ENCODE measurements at places on chromosomes 2 and 18.

- DNase-seq: no peak
These were observed 22.1 kb upstream of the EVA1A start for GRCh38 chr2:75582840-75583239.

DNA sequence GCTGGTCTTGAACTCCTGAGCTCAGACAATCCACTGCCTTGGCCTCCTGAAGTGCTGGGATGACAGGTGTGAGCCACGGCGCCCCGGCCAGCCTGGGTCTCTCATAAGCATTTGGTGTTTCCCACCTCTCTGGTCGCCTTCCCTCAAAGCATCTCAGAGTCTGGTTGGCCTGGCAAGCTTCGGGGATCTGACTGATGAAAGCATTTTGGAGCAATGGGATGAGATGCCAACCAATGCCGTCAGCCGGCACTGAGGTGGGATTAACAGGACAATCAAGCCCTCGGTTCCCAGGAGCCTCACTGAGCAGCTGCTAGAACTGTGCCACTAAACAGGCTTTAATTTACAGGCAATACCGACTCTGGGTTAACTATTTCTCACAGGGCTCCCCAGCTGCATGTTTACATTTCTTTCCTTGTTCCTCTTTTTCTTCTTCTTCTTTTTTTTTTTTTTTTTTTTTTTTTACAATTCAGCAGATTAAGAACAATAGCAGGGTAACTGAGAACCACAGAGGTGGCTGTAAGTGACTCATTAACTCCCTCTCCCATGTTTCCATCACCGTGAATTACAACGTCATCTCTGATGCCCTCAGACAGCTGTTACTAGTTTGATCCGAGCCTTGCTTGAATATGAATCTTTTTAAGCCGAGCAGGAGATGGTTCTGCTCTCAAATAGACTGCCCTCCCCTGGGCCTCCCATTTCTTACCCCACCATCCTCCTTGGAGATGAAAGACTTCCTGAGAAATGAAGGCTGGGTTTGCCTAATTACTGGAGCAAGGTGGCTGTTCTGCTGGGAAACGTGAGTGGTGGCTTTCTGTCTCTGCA, 37.9 kb downstream of the ODC1 start:
- DNase-seq: no peak

GRCh38 chr2:66110086-66110485, 324.8 kb upstream of the MEIS1 start:
- DNase-seq: no peak

GRCh38 chr2:72991439-72991725, 74.1 kb downstream of the EMX1 start:
- DNase-seq: no peak

DNA sequence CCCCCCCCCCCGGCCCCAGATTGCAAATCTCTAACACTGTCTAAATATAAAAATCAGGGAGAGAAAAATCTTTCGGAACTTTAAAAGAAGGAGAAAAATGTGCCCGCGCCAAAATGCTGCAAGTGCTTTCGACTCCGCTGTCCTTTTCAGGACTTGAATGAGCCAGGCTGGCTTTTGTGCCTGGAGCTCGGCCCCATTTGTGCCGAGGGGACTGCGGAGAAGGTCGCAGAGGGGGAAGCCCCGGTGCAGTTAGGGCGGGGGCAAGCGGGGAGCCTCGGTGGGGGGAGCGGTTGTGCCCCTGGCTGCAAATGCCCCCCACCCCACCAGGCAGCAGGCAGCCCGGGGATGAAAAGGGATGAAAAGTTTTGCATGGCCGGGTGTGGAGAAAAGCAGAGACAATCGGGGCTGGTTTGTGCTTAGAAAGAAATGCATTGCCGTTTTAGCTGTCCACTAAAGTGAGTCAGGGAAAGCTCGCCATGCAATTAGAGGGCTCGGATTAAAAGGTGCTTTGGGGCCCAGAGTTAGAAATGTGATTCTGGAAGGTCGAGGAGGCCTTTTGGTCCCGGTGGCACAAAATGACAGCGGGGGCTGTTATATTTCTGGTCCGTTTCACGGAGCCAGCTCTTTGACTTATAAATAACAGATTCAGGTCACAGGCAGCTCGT, 1.6 kb downstream of the INHBB start:
- no peak for DNase-seq

DNA sequence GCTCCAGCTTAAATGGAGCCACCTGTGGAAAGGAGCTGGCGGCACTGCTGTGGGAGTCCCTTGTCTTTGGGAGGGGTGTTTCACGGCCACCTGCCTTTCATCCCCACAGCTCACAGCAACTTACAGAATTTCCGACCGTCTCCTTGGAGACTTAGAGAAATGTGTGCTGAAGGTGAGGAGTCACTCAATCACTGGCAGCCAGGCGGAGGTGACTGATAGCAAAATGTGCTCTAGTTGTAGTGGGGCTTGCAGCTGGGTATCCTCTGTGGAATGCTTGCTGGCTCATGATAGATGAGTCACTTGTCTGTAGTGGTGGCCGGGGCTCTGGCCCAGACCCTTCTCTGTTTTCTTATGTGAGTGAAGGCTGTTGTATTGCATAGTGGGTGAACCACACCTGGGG, 110.7 kb downstream of the SH3RF3 start:
- no peak for DNase-seq

- no peak for DNase-seq
These were observed 135.4 kb upstream of the APCDD1 start for GRCh38 chr18:10319026-10319425.

- no peak for DNase-seq
These were observed 68.7 kb downstream of the NETO1 start for GRCh38 chr18:72799106-72799505.

DNA sequence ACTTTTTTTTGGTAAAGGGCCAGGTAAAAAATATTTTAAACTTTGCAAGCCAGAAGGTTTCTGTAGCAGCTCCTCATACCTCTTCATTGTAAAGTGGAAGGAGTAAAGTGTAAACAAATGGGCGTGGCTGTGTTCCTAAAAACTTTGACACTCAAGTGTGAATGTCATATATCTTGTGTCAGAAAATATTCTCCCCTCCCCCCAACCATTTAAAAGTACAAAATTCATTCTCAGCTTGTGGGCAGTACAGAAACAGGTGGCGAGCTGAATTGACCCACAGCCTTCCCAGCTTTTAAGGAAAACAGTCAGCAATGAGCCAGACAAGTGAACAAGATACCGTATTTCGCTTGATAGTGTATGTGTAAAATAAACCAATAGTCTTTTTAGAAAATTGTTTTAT, 4.0 kb downstream of the YPEL5 start:
- DNase-seq: no peak

DNA sequence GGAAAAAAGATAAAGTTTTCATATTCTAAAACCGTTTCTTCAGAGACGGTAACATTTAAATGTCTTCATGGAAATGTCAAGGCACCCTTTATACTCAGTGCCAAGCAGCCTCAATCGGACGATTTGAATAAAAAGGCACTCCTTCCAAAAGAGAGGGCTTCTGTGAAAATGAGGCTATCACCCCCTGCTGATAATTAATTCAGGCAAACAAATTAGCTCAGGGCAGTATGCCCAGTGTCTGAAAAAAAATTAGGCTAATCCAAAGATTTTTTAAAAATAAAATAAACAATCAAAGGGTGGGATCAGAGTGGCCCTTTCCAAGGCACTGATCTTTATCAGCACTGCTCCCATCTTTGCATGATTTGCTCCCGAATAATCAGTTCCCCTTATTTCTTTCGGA, 151.0 kb upstream of the PID1 start:
- DNase-seq: no peak

DNA sequence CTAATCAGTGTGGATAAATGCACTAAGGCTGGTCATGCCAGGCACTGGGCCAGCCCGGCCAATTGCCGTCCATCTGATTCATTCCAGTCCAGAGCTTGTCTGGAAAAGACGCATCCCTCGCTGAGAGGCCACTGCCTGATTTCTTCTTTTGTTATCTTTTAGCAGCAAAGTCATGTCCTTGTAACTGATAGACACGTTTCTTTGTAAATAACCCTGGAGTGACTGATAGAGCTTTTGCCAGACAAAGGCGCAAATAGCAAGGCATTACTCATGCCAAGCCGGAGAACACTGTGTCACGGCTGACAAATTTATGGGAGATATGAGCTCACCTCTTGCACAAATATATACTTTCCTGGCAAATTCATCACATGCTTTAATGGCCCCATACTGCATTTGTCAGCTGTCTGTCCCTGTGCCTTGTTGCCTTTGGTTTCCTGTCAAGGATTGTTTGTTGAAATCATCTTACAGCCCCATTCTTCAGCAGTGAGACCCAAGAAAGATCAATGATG, 164.4 kb downstream of the ETAA1 start:
- DNase-seq: peak; percentile 84

- DNase-seq: peak; percentile 63
These were observed 83.8 kb downstream of the EPHA4 start for GRCh38 chr2:221488136-221488807.

- DNase-seq: no peak
These were observed 21.1 kb upstream of the KCNG2 start for GRCh38 chr18:79776674-79777073.

GRCh38 chr2:39269941-39270340, 26.2 kb upstream of the CDKL4 start:
- no peak for DNase-seq

DNA sequence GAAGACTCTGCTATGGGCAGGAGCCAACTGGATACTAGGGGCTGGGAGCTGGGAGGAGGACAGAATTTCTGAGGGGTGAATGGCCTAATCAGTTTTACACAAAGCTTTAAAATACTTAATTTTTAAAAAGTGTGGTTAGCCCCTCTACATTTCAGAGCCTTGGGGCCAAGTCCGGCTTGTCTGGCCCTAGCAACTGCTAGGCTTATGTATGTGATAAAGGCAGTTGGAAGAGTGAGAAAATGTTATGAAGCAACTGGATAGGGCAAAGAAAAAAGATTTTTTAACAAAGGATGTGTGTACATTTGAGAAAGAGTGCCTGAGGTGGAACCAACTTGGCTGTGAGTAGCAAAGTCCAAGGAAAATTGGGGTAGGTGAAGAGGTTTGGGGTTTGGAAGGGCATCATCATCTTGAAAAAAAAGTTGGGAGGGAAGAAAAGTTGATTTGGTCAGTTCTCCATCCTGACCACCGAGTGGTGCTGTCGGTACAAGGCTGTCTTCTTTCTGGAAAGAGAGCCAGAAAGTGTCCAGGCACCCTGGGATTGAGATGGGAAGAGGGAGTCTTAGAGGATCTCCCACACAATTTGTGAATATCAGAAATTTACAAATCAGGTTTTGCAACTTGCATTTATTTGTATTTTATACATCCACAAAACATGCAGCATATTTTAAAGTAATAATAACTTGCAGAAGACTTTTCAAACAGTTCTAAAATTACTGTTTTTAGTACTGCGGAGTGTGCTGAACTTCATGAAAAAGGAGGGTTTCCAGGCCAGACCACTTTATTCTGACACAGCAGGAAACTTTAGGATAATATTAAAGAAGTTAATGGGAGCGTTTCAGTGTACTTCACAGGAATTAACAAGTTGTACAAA, 10.5 kb upstream of the CDK15 start:
- DNase-seq: peak; percentile 17

DNA sequence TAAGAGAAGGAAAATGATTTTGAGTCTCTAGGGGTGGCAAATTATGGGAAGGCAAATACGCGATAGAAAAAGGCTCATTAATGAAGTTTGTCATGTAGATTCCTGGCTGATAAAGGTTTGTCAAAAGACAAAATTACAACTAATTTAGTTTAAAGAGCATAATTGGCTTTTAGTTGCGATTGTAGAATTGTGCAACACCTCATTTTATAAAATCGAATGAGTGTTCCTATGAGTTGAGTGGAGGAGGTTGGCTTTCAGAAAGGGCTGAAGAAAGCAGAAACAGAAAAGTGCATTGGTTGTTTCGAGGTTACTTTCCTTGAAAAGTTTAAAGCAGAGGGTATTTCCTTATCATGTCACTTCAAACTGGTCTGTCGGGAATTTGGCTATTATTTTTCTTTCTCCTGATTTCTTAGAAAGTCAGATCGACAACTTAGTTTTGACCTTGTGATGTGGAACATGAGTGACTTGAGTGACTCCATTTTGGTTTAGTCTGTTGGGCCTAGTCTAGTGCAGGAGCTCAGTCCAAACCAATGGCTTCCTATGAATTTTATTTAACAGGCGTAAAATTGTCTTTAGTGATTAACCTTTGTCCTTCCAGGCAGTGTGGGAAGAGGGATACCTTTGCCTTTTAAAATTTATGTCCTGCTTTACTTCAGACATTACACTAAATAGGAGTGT, 2.2 kb upstream of the PCYOX1 start:
- no peak for DNase-seq

- peak; percentile 1 for DNase-seq
These were observed 97.5 kb upstream of the CD302 start for GRCh38 chr2:159895258-159896065.

GRCh38 chr2:62469114-62469513, 36.9 kb downstream of the TMEM17 start:
- DNase-seq: no peak

- no peak for DNase-seq
These were observed 14.3 kb downstream of the IGFBP5 start for GRCh38 chr2:216680951-216681629.

DNA sequence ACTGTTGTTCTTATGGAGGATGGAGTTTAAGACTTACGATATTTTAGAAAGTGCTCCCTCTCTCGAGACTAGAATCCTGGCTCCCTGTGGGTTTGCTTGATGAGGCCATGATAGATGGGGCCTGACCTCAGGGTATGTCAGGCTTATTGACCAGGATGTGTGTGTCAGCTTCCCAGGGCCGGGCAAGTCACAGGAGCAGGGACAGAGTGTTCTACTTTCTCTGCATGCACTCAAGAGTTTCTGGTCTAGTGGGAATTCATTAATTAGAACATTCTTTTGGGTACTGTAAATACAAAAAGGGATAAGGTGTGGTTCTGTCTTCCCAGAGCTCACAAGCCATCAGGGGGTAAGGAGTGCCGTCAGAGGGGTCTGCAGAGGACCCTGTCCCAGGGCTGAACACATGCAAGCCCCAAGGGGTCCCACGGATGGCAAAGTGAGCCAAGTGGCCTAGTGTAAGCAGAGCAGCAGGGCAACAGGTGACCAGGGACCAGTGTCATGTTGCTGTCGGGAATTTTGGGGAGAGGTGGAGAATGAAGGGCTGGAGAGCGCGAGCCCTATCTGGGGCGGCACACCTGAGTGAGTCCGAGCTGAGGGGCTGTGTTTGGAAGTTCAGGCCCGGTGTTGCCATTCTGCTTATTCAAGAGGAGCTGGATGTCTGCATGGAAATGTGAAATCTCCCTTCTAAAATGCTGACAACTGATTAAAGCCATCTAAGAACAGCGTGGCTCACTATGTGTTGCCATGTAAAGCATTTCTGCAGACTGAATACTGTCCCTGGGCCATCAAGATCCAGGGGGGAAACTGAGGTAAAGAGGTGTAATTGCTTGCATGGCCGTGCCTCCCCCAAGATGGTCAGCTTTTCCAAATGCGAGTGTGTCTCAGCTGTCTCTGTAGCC, 91.4 kb downstream of the TGFA start:
- no peak for DNase-seq

DNA sequence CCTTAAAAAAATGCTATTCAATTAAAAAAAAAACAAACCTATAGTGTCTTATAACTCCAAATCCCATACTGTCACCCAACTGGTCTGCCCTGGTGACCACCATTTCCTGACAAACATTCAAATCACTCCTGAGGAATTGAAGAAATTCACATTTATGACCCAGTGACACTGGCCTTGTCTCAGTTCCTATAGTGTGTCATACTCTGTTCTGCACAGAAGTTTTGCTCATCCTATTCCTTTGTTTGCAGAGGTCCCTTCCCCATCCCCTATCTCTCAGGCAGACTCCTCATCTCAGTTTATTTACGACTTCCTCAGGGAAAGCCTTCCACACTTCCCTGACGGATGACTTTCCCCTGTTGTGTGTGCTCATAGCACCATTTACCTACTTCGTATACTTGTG, 14.7 kb downstream of the ZC3H6 start:
- DNase-seq: no peak
